ENCODE measurements at places on chromosomes 16 and 17. TPM values are rescaled to one million over a fixed set of nuclear protein-coding genes. Genes with fewer than 3 reads are reported as not detected.

Gene BRIP1
- total RNA-seq, result 1.4 TPM

Gene AANAT
- total RNA-seq, result not detected

Gene FLCN
- 25.5 TPM for total RNA-seq

Gene KRT31
- not detected for total RNA-seq

Gene CDH8
- not detected for total RNA-seq
